Stimulated activated memory B cell treated with anti-CD40 and anti-IgM and Interleukin-4, amounts not matched to agents 10 μg/mL and 1 μg/mL and 100 μg/mL, for 72 hours (primary cell): ENCODE measurements at places on chromosomes 3 and 15.
A peak's percentile ranks its signal among the peaks of the same experiment; 100 is the strongest.

- ATAC-seq: no peak
These were observed 116.7 kb downstream of the XXYLT1 start for GRCh38 chr3:195154111-195154791.

- no peak for ATAC-seq
These were observed 355.5 kb upstream of the ROPN1 start for GRCh38 chr3:124347418-124347817.

DNA sequence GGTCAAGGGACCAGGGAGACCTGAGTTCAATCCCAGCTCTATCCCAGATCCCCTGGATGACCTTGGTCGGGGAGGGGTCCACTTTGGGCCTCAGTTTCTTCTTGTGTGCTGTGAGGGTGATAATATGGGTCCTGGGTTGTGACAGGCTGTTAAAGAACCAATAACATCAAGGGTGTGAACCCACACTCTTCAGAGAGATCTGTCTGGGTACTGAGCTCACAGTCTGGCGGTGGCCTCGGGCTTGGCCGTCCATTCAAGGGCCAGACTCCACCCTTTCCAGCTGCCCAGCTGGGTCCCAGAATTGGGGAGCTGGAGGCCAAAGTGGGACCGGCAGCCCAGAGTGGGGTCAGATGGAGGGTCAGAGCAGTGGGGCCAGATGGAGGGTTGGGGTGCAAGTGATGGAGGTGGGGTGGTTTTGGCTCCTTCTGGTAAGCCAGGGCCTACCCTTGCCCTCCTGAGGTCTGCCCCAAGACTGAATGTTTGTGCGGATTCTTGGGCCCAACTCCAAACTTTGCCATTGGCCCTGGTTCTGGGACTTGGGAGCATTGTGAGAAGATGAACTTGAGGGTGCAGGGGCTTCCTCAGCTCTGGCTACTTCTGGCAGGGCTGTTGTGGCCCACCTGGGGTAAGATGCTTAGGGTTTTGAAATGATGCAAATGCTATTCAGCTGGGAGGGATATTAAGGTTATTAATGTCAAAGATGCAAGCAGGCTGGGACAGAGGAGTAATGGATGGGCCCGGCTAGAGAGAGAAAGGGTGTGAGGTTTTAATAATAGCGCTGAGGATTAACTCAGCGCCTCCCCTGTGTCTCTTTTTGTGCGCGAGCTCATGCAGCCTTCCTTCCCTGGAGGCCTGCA, 1.5 kb downstream of the CORO2B start:
- ATAC-seq: no peak

- no peak for ATAC-seq
These were observed 73.2 kb upstream of the SLC4A7 start for GRCh38 chr3:27557411-27557810.

DNA sequence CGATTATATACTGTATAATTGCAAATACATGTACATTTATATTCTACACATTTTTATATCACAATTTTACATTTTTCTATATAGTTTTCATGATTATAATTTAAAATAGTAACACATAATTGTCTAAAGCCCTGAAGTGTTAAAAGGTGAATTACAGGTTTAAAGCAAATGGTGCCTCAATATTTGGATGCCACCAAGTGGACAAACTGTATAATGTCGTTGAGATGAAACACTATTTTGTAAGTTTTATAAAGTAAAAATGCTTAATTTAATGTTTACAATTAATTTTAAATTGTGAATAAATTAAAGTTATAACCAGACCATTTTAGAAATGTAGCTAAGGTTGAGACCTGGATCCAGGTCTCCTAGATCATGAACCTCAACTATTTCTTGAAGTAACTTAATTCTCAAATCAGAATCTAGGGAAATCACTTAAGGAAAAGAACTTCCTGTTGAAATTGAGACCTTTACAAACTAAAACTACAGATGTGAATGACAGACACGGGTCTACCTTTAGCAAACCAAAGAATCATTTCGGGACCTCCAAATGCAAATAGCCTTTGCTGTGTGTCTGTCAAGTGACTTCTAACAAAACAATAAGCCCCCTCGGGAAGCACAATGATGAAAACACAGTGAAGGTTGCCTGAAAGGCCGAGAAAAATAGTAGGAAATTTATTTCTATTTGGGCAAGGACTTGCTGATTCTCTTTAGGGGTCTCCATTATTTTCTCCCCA, 37.8 kb downstream of the EHHADH start:
- ATAC-seq: no peak

GRCh38 chr15:89912145-89912673, 543 bp downstream of the ARPIN start:
- no peak for ATAC-seq

GRCh38 chr3:114405202-114405990, 111.6 kb downstream of the TIGIT start:
- peak; percentile 76 for ATAC-seq

DNA sequence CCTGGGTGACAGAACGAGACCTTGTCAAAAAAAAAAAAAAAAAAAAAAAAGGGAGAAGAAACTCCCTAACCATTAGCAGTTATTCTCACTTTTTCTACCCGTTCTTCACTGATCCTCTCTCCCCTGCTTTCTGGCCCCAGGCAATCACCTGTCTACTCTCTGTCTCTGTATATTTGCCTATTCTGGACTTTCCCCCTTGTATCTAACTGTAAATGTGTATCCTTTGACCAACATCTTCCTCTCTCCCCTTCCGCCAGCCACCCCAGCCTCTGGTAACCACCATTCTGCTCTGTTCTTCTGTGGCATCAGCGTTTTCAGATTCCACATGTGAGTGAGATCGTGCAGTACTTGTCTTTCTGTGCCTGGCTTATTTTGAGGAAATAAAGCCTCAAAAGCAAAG, 6.9 kb downstream of the CYFIP1 start:
- ATAC-seq: no peak

DNA sequence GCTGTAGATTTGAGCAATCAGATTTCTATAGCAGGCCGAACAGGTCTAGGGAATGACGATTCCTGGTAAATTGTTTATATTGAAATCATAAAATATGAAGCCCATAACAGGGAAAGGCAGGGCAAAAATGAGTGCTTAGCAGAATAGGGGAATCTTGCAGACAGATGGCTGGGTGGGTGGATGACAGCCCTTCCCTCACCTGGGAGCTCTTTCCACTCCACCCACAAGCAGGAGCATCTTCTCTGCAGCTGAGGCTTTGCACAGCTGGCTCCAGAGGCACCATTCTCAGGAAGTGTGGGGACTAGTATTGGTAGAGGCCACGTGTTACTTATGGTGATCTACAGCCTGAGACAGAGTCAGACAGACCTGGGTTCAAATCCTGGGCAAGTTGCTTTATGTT, 55.9 kb upstream of the SYN2 start:
- ATAC-seq: no peak

- no peak for ATAC-seq
These were observed 26.3 kb downstream of the B3GNT5 start for GRCh38 chr3:183279371-183279770.

- ATAC-seq: no peak
These were observed 76.6 kb downstream of the CHCHD6 start for GRCh38 chr3:126780666-126781065.

DNA sequence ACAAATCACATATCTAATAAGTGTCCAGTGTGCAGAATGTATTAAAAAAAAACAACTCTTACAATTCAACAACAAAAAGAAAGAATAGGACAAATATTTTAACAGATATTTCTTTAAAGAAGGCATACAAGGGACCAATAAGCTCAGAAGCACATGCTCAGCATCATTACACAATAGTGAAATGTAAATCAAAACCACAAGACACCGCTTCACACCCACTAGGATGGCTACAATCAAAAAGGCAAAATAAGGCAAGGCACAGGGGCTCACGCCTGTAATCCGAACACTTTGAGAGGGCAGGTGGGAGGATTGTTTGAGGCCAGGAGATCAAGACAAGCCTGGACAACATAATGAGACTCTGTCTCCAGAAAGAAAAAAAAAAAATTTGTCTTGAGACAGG, 255.6 kb downstream of the MAGI1 start:
- ATAC-seq: no peak

DNA sequence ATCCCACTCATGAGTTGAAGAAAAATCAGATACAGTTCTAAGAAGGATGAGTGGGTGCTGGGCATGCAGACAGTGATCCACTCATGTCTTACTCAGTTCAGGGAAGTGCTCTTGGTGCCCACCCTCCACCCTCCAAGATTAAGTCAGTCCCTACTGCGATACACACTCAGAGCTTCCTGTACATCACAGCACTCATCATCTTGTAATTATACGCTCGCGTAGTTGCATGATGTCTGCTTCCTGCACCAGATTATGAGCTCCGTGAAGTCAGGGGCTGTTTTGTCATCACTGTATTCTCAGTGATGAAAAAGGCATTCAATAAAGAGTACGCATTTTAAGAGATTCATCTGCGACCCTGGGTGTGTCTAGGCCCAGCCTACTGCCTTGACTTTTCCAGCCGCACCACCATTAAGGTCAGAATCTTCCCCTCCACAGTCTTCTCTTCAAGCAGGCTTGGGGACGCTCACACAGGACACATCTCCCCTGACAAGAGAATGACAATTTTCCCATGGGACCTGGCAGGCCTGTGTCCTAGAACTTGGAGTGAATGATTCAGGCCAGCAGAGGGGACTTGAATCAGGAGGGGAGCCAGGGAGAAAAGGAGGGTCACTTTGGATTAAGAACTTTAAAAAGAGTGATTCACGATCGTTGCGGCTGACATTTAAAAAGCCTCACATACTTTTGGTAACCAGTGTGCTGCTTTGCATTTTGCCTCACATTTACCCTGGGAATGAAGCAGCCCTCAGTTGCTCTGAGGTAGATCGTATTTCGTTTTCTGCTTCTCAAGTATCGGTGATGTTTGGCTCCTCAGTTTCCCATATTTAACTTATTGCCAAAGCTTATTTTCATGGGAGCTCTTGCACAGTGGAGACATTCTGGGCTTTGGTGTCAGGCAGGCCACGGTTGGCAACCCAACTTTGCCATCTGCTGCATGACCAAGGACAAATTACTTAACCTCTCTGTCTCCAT, 7.9 kb upstream of the PDE8A start:
- no peak for ATAC-seq

- no peak for ATAC-seq
These were observed 36.8 kb downstream of the SNTN start for GRCh38 chr3:63689285-63689684.

DNA sequence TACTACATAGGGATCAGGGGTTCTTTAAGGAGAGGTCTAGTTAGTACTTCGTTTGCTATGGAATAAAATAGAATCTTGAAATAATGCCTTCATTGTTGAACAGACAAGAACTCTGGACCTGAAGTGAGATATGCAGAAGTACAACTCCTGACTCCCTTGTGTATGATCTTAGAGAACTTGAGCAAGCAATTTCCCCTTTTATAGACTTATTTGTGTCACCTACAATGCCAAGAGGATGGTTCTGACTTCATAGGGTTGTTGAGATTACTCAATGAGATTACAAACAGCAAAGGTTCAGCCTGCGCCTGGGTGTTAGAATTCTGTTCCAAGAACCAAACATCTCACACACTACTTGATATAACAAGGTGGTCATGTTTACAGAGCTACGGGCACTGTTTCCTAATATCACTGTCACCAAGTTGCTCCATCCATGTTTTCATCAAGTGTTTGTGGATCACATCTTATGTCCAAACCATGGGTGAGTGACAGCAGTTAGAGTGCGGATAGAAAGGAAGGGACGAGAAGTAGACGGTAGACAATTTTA, 76.7 kb upstream of the ADAMTS9 start:
- ATAC-seq: no peak

- ATAC-seq: no peak
These were observed 257.4 kb downstream of the STXBP5L start for GRCh38 chr3:121165397-121165837.

DNA sequence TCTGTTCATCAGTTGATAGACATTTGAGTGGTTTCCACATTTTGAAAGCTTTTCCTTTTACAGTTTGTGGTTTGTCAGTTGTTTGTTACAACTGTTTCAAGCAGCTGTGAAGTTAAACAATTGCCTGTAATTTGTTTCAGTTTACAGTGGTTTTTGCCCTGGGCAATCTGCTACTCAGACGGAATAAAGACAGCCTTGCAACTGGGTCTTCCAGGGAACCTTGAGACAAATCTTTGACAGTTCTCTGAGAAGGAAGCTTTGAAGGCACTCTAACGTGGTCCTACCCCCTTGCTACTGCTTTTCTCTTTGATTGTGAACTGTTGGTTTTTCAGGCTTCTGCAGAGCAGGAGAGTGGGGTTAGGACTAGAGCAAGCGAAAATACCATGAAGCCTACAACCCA, 28.0 kb downstream of the LRRC28 start:
- no peak for ATAC-seq

DNA sequence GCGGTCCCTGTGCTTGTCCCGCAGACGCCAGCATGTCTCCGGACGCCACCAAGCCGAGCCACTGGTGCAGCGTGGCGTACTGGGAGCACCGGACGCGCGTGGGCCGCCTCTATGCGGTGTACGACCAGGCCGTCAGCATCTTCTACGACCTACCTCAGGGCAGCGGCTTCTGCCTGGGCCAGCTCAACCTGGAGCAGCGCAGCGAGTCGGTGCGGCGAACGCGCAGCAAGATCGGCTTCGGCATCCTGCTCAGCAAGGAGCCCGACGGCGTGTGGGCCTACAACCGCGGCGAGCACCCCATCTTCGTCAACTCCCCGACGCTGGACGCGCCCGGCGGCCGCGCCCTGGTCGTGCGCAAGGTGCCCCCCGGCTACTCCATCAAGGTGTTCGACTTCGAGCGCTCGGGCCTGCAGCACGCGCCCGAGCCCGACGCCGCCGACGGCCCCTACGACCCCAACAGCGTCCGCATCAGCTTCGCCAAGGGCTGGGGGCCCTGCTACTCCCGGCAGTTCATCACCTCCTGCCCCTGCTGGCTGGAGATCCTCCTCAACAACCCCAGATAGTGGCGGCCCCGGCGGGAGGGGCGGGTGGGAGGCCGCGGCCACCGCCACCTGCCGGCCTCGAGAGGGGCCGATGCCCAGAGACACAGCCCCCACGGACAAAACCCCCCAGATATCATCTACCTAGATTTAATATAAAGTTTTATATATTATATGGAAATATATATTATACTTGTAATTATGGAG, 79.1 kb downstream of the SMAD6 start:
- no peak for ATAC-seq

GRCh38 chr15:62109982-62110851, 43.4 kb downstream of the C2CD4A start:
- ATAC-seq: no peak

GRCh38 chr3:170044271-170044670, 6.5 kb downstream of the GPR160 start:
- no peak for ATAC-seq

- no peak for ATAC-seq
These were observed 286.0 kb downstream of the EDEM1 start for GRCh38 chr3:5473471-5473870.

- ATAC-seq: no peak
These were observed 292.2 kb downstream of the BCHE start for GRCh38 chr3:165545059-165545458.

- ATAC-seq: no peak
These were observed 241.0 kb upstream of the GBE1 start for GRCh38 chr3:82002491-82002890.

DNA sequence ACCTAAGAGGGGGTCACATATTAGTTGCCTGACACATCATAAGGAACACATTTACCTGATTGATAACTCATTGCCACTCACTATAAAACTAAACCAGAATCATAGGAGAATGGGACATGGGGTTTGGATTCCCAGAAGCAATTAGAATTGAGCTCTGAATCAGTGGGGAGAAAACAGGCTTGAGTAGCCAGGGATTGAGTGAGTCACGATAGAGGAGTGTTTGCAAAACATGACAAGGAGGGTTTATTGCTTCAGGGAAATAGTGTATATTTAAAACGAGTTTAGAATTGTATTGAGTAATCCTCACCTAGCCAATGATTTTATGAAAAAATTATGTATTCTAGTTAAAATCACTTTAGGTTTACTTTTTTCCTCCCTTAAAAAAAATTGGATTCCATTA, 101.1 kb upstream of the THRB start:
- ATAC-seq: peak; percentile 9

- ATAC-seq: no peak
These were observed 69.7 kb downstream of the MB21D2 start for GRCh38 chr3:192847941-192848340.
